RCC 7860 (cell line): ENCODE measurements at places on chromosomes 2 and 18.

DNA sequence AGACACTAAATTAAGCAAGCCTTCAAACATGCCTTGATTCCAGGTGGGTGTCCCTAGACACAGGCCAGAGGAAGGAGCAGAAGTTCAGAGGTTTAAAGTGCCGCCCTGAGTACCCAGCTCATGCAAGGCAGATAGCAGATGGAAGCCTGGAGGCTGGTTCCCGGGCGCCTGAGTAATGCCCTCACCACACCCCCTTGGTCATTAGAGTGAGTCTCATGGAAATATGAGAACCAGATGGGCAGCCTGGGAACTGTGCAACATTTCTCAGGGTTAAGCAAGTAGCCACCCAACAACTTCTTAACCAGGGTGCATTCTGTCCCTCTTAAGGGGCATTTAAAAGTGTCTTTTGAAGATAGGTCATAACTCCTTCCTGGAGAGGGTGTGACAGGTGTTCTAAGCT lies 44.1 kb downstream of the TGFA start:
- no peak for DNase-seq

- DNase-seq: no peak
Measured at GRCh38 chr2:63060472-63060991, 9.9 kb downstream of the OTX1 start.

DNA sequence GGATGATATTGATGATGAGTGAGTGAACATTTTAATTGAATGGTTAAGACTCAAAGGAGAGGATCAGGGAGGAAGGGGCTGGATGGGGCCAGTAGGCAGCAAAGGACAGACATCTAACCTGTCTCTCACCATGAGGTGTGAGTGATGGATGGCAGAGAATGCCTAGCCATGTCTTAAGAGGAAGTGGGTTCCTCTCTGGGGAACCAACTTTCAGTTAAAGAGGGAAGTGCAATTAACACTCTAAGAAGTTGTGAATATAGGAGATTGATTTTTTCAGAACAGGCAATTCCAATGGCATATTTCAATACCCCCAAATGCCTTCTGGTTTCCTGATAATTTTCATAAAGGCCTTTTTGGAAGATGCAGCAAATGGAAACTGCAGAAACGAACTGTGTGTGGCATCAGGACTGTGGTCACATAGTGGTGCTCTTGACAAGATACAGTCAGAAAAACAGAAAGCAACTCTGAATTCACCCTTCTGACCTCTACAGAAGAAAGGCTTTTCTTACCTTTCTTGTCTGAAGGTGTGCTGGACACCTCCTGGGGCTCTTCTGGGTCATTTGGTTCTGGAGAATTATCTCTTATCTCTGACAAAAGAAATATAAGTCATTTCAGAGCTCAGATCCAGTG lies 10.2 kb downstream of the SP110 start:
- DNase-seq: no peak

DNA sequence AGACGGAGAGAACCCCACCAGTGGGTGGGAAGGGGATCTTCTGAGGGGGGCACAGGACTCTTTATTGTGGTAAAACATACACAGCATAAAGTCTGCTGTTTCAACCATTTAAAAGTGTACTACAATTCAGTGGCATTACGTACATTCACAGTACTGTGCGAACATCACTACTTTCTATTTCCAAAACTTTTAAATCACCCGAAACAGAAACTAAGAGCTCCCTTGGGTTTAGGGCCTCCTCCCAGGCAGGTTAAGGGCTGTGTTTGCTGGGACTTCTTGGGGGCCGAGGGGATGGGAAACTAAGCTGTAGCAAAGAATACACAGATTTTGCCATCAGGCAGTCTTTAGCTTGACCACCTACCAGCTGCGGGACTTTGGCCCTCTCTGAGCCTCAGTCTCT lies 242.0 kb downstream of the HAUS1 start:
- DNase-seq: no peak

- DNase-seq: no peak
Measured at GRCh38 chr2:34004936-34005335, 405.8 kb upstream of the FAM98A start.

- DNase-seq: no peak
Measured at GRCh38 chr2:207901829-207902228, 123.5 kb downstream of the PLEKHM3 start.

DNA sequence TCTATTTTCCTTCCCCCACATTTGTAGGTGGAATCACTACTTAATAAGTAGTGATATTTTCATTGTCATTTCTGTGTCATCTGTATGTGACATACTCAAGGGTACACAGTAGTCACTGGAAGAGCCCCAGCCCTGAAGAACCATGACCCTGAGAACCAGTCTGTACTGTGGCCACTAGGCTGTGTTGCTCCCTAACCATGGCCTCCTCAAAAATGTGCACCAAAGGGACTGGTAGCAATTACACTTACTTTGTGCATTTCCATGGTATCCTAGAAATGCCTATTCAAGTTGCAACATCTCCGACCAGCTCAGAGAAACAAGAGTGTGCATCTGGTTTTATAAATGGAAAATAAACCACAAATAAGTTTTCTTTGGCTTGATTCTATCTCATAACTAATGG lies 155.1 kb downstream of the DOCK10 start:
- DNase-seq: no peak
